ENCODE measurements at places on chromosomes 3 and 15. TPM values are rescaled to one million over a fixed set of nuclear protein-coding genes. Genes with fewer than 3 reads are reported as not detected.

DNA sequence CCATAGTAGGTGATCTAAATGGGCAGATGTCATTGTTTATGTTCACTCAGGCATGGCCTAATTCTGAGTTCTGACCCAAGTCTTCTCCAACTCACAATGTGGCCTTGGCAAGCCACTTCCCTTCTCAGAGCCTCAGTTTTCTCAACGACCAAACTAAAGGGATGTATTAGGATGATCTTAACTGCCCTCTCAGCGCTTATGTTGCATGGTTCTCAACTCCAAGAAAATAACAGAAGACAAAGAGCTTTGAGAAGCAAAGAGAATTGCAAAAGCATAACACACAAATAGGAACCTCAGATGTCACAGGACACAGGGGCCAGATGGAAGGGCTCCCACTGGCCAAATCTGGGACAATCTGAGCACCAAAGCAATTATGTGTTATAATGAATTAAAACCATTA, 8.6 kb downstream of the RHCG start:
- H3K4me3 ChIP-seq = no peak overlapping the region
- no peak overlapping the region for H3K27ac ChIP-seq
- no peaks in the 10 kb centered on the region for H3K4me1 ChIP-seq
- DNase-seq = no peak

GRCh38 chr15:80480171-80480811, 76.1 kb downstream of the ARNT2 start:
- no peak overlapping the region for H3K27ac ChIP-seq
- no peaks in the 10 kb centered on the region for H3K4me1 ChIP-seq
- no peaks in the 10 kb centered on the region for H3K27me3 ChIP-seq
- no peak overlapping the region for H3K4me3 ChIP-seq
- no peak for DNase-seq
- no peaks in the 10 kb centered on the region for H3K36me3 ChIP-seq

GRCh38 chr3:194685718-194686413, at the start of gene FAM43A:
Gene FAM43A (plus strand): TSS chr3:194685883. CDS start chr3:194686827, 944 bp downstream.
- H3K36me3 ChIP-seq = no peaks in the 10 kb centered on the region
- H3K4me1 ChIP-seq = peaks cover 19% of the 10 kb centered on the region
- peak within 1 kb of the TSS; percentile 68 for H3K4me3 ChIP-seq
- H3K27ac ChIP-seq = peak within 1 kb of the TSS; percentile 51

DNA sequence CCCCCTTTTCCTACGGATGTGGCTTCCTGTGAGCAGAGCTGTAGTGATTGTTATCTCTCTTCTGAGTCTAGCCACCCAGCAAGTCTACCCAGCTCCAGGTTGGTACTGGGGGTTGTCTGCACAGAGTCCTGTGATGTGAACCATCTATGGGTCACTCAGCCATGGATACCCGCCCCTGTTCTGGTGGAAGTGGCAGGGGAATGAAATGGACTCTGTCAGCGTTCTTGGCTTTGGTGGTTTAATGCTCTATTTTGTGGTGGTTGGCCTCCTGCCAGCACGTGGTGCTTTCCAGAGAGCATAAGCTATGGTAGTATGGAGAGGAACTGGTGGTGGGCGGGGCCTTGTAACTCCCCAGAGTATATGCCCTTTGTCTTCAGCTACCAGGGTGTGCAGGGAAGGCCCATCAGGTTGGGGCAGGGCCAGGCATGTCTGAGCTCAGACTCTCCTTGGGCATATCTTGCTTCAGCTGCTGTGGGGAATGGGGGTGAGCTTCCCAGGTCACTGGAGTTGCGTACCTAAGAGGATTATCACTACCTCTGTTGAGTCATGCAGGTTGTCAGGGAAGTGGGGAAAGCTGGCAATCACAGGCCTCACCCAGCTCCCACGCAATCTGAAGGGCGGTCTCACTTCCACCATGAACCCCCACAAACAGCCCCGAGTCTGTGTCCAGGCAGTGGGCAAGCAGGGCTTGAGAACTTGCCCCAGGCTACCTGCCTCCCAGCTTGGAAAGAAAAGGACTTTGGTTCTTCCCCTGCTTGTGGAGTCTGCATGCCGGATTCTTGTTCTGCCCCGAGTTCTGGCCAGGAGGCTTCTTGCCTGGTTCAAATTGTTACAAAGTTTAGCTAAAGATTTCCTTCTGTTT, 9.0 kb upstream of the ADGRG7 start:
- DNase-seq = no peak
- H3K36me3 ChIP-seq = no peaks in the 10 kb centered on the region
- H3K27ac ChIP-seq = no peak overlapping the region
- no peak overlapping the region for H3K4me3 ChIP-seq

GRCh38 chr3:165193366-165194254, 2.6 kb downstream of the SLITRK3 start:
- H3K27ac ChIP-seq = no peak overlapping the region
- no peaks in the 10 kb centered on the region for H3K4me1 ChIP-seq
- no peaks in the 10 kb centered on the region for H3K36me3 ChIP-seq
- no peak for DNase-seq
- H3K4me3 ChIP-seq = no peak overlapping the region

- DNase-seq = no peak
- no peaks in the 10 kb centered on the region for H3K4me1 ChIP-seq
- H3K27ac ChIP-seq = no peak overlapping the region
- no peak overlapping the region for H3K4me3 ChIP-seq
Measured at GRCh38 chr15:60353245-60353920, 44.4 kb downstream of the ANXA2 start.

Gene NRROS
- 33.6 TPM for total RNA-seq

Gene TAGLN3
- total RNA-seq = not detected
